ENCODE measurements at places on chromosomes 2 and 18. TPM values are rescaled to one million over a fixed set of nuclear protein-coding genes. Genes with fewer than 3 reads are reported as not detected.

DNA sequence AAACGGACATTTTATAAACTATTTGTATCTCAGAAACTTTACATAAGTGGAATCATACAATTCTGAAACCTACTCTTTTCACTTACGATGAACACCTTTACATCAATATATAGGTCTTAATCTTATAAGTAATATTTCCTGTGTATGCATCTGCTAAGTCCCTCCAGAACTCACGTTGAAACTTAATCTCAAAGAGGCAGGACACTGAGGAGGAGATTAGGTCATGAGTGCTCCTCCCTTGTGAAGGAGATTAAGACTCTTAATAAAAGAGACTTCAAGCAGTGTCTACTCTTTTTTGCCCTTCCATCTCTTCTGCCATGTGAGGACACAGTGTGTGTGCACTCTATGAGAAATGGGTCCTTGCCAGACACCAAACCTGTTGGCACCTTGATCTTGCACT lies 94.7 kb upstream of the CDKL4 start:
- H3K27ac ChIP-seq = no peak overlapping the region
- no peaks in the 10 kb centered on the region for H3K27me3 ChIP-seq
- no peaks in the 10 kb centered on the region for H3K4me1 ChIP-seq
- H3K36me3 ChIP-seq = peaks cover 9% of the 10 kb centered on the region
- DNase-seq = no peak

DNA sequence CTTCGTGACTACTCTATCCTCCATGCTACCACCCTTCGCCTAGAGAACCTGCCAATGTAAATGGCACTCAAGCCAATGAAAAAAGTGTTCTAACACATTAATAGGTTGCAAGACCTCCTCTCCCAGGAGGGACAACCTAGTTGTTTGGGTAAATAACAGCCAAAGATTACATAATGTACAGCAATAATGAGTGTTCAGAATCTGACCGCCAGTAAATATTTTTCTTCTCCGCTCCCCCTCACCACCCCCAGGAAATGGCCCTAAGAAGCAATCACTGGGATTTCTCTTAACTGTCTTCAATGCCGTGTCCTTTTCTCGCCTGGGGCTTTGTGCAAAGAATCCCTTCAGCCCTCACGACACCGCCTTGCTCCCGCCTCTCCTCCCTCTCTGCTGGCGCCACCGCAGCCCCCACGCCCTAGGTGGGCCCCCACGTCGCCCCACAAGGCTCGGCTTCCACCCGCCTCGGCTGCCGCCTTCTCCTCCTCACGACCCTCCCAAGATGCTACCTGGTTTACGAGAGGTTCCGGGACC lies 458 bp downstream of the HYCC2 start:
- H3K4me3 ChIP-seq = peak overlapping the region; percentile 91
- H3K36me3 ChIP-seq = peaks cover 4% of the 10 kb centered on the region
- DNase-seq = no peak
- peaks cover 66% of the 10 kb centered on the region for H3K4me1 ChIP-seq
- peak overlapping the region; percentile 87 for H3K27ac ChIP-seq

- H3K27ac ChIP-seq = no peak overlapping the region
- no peaks in the 10 kb centered on the region for H3K27me3 ChIP-seq
- no peaks in the 10 kb centered on the region for H3K36me3 ChIP-seq
Observed at GRCh38 chr18:46148810-46149209, 44.6 kb downstream of the HAUS1 start.

DNA sequence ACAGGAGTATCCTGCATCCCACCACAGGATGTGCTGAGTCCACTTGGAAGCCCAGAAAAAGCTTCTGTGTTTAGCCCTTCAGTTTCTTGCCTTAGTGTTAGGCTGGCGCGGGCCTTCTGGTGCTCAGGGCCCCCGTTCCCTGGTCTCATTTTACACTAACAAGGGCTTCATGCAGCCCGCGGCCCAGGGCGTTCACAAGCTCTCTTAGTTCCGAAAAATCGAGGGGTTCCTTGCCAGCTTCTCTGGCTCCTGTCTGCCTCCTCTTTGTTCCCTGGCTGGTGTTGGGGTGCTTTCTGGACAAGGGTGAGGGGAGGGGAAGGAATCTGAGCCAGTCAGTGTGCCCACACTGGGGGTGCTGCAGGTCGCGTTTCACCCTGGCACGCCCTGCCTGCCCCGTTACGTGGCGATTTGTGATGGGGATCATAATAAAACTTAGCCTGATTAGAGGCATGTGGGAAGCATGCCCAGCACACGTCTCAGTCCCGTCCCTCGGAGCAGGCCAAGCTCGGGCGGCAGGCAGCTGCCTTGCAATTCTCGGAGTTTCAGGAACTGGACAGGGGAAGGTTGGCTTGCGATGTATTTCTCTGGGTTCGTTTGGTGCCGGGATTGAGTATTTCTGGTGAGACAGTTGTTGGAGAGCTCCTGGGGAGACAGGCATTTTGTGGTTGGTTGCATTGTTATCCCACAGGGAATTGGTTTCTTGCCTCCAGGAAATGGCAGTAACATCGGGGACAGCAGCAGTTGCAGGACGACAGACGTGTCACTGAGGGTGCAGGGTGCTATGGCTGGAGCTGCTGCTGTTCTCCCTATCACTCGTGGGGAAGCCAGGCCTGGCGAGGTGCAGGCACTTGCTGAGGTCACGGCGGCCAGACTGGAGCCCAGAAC lies 22.9 kb downstream of the SH3BP4 start:
- H3K27me3 ChIP-seq = peaks cover 4% of the 10 kb centered on the region
- no peak overlapping the region for H3K4me3 ChIP-seq
- H3K36me3 ChIP-seq = no peaks in the 10 kb centered on the region

GRCh38 chr18:35417223-35417622 lies 40.1 kb upstream of the ZNF396 start:
- H3K27me3 ChIP-seq = no peaks in the 10 kb centered on the region
- peaks cover 27% of the 10 kb centered on the region for H3K4me1 ChIP-seq
- DNase-seq = no peak
- H3K27ac ChIP-seq = no peak overlapping the region

DNA sequence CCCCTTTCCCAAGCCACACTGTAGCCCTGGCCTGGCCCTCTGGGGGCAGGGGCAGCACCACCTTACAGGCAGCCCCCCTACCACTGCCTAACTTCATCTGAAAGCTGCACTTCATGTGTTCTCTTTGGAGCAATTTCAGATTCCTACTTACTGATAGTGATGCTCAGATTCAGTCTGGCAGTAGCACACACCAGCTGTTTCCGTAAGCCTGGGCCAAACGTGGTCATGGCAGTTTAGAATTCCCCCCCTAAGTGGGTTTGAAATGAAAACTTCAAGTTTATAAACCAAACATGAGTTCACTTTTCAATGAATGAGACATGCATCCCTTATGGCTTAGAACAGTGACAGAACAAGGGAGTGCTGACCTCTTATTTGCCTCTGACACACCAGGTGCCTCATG lies 29.4 kb downstream of the GDF7 start:
- DNase-seq = no peak
- H3K4me3 ChIP-seq = no peak overlapping the region
- no peaks in the 10 kb centered on the region for H3K27me3 ChIP-seq
- H3K27ac ChIP-seq = no peak overlapping the region

GRCh38 chr2:69945441-69945840 lies 16.0 kb downstream of the ASPRV1 start:
- DNase-seq = no peak
- H3K27me3 ChIP-seq = no peaks in the 10 kb centered on the region
- H3K36me3 ChIP-seq = peaks cover 4% of the 10 kb centered on the region
- H3K4me3 ChIP-seq = peak overlapping the region; percentile 63

DNA sequence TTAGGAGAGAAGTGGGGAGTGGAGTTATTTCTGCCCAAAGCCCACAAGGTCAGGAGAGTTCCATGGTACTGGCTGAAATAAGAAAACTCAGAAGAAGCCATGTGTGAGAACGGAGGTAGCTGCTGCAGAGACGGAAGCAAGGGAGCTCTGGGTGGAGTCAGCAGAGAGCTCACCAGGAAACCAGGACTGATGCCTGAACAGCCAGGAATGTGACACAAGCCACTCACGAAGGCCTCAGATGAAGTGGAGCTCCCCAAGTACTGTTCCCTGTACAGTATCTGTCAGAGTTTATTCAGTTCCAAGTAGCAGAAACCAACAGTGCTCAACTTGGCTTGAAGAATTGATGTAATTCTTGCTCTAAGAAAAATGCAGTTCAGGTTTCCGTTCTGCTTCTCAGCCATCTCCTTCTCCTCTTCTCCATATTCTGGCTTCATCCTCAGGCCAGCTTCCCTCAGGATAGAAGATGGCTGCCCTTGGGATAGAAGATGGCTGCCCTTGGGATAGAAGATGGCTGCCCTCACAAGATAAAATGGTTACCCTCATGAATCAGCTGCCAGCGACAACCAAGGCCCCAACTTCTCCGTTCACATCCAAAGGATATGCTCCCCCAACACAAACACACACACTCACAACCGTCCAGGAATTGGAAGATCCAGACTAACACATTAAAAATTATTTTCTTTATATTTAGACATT lies 117.4 kb upstream of the SH3BP4 start:
- no peaks in the 10 kb centered on the region for H3K27me3 ChIP-seq
- no peak overlapping the region for H3K4me3 ChIP-seq
- no peaks in the 10 kb centered on the region for H3K36me3 ChIP-seq
- no peak overlapping the region for H3K27ac ChIP-seq
- no peak for DNase-seq

DNA sequence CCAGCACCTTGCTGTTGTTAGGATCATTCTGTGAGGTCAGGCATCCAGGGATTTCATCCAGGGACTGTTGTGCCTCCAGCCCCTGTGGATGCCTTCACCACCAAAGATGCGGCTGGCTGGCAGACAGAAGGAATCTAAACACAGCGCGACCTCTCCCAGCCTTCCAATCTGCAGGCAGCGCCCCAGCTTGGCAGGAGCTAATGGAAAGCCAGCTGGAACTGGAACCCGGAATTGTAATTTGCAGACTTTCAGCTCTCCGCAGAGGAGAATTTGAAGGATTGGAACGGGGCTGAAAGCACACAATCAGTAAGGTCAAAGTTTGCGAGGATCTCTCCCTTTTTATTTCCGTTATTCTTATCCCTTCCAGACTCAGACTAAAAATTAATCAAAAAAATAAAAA lies 127.8 kb downstream of the TRIB2 start:
- no peak overlapping the region for H3K4me3 ChIP-seq
- H3K27ac ChIP-seq = no peak overlapping the region
- no peak for DNase-seq
- H3K36me3 ChIP-seq = no peaks in the 10 kb centered on the region

GRCh38 chr18:50099725-50100407 lies 95.1 kb downstream of the MYO5B start:
- H3K27ac ChIP-seq = no peak overlapping the region
- H3K4me3 ChIP-seq = no peak overlapping the region
- no peaks in the 10 kb centered on the region for H3K36me3 ChIP-seq
- H3K4me1 ChIP-seq = no peaks in the 10 kb centered on the region

GRCh38 chr2:137173463-137173862 lies 408.1 kb downstream of the THSD7B start:
- H3K4me3 ChIP-seq = no peak overlapping the region
- DNase-seq = no peak
- H3K27me3 ChIP-seq = no peaks in the 10 kb centered on the region
- no peaks in the 10 kb centered on the region for H3K4me1 ChIP-seq
- H3K36me3 ChIP-seq = no peaks in the 10 kb centered on the region
- no peak overlapping the region for H3K27ac ChIP-seq

DNA sequence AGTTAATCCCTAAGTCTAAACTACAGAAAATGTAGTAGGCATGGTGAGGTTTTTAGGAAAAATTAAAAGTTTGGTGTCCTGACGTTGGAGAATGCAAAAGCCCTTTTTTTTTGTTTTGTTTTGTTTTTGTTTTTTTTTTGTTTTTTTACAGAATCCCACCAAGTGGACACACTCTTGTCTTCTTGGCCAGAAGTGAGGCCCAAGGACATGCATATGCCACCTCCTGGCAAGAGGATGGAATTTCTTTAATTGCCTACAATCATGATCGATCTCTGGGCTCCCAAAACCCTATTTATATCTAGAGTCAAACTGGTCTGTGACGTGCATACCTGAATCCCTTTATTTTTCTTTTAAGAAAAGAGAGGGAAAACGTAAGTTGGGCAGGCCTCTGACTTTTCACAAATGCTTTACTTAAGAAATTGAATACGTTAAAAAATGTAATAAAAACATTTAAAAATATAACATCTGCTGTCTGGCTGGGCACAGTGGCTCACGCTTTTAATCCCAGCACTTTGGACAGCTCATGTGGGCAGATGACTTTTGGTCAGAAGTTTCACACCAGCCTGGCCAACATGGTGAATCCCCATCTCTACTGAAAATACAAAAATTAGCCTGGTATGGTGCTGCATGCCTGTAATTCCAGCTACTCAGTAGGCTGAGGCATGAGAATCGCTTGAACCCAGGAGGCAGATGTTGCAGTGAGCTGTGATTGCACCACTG lies 502.7 kb downstream of the CBLN2 start:
- DNase-seq = no peak
- H3K27ac ChIP-seq = no peak overlapping the region
- no peaks in the 10 kb centered on the region for H3K4me1 ChIP-seq
- no peak overlapping the region for H3K4me3 ChIP-seq
- H3K27me3 ChIP-seq = no peaks in the 10 kb centered on the region

DNA sequence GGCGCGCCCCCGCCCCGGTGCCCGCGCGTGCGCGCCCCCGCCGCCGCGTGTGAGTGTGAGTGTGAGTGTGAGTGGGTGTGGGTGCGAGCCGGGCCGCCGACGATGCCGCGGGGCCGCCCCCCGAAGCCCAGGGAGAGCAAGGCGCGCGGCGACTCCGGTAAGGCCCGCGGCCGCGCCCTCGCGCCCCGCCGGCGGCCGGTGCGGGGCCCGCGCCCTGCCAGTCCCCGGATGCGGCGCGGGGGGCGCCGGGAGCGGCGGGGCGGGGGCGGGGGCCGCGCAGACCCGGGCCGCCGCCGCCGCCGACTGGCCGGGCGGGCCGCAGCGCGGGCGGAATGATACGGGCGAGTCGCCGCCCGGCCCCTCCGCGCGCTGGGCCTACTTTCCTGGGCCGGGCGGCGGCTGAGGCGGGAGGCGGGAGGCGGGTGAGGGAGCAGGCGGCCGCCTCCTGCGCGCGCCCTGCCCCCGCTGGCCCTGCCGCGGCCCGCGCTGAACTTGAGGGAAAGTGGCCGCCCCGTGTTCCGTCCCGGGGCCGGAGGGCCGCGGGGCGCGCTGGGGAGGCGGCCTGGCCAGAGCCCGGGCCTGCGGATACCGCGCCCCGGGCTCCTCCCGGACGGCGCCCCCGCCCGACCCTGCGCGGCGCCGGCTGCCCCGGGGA lies at the start of gene ZNF236:
ZNF236 (plus strand) TSS at position 52 of the 655 bp plus-strand sequence; CDS start at position 103, 51 bp downstream.
- peaks cover 2% of the 10 kb centered on the region for H3K36me3 ChIP-seq
- H3K4me1 ChIP-seq = peaks cover 61% of the 10 kb centered on the region
- peak within 1 kb of the TSS; percentile 94 for H3K4me3 ChIP-seq
- no peaks in the 10 kb centered on the region for H3K27me3 ChIP-seq

- H3K27ac ChIP-seq = no peak overlapping the region
- no peaks in the 10 kb centered on the region for H3K4me1 ChIP-seq
- no peaks in the 10 kb centered on the region for H3K36me3 ChIP-seq
- no peak overlapping the region for H3K4me3 ChIP-seq
Observed at GRCh38 chr2:44671916-44672315, 269.6 kb upstream of the SIX3 start.

The MLPH gene
- not detected for total RNA-seq

The CYRIA gene
- 1.1 TPM for total RNA-seq

The QPCT gene
- total RNA-seq = 0.70 TPM

The KCNF1 gene
- total RNA-seq = not detected

The TXNL1 gene
- total RNA-seq = 69.7 TPM

The PTMA gene
- 1,154 TPM for total RNA-seq

The ABHD1 gene
- 0.34 TPM for total RNA-seq

The ALK gene
- not detected for total RNA-seq
